ENCODE measurements at places on chromosomes 2 and 18.

DNA sequence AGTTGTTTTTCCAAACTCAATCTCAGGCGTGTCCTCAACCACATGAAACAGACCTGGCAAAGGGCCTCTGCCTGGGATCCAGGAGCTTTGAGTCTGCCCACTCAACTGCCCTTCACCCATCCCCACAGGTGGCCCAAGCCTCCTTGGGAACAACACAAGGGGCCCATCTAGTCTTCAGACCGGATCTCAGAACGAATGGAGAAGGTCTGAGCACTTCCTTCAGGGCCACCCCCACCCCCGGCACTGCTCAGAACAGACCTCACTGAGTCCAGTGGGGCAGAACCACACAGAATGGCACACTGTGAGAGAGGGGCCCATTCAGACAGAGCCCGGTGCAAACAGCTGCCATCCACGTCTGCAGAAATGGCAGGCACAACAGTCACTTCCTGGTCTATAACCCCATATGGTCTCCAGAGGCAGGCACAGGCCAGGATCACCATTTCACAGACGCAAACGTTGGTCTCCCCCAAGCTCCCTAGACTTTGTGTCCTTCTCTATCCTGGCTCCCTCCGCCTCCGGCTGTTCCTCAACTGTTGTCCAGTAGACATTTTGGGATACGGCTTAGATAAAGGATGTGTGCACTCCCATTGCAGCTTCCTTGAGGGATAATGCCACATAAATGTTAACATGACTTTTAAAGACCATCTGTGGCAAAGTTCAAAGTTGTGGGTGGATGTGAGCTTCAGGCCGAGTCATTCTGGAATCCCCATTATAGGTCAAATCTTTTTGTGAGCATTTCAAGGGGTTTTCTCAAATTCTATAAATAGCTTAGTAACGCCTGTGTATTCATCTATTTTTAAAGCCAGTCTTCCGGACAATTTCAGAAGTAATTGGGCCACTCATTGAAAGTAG is 149.7 kb downstream of the SMAD7 start:
- no peak for DNase-seq

DNA sequence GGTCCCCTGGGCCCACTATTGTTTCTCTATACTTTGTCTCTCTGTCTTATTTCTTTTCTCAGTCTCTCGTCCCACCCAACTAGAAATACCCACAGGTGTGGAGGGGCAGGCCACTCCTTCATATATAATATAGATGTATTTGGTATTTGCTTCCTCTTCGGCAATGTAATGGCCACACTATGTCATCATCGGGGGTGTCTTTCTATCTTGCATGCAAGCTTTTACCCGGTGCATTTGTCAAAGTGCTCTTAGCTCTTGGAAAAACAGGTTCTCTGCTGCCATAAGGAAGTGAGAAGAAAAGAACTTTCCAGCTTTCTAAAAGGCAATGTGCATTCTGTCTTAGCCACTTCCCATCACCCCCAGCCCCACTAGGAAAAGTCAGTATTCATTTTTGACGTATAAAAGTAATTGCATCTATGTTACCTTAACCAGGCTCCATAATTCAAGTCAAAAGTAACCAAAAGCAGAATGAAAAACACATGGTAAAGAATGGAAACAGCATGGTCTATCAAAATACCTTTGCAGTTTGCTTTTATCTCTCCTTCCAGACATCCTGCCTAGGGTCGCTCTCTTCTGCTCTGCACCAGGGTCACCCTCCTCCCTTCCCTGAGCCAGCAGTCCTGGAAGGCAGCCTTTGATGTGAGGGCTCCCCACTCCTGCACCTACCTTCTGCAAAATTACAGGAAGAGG is 27.2 kb upstream of the FHL2 start:
- no peak for DNase-seq

DNA sequence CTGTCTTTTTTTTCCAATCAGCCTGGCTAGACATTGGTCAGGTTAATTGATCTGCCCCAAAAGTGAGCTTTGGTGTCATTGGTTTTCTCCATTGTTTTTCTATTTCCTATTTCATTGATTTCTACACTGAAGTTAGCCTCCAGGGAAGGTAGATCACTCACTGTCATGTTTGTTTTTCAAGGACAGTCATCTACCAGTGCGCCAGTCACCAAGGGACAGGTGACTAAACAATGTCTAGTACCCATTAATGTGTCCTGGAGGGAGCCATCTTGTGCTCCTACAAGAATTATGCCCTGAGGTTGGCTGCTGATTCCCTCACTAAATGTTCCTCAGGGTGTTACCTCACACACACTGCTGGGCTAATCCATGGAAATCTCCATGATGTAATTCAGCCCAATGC is 17.6 kb upstream of the USP40 start:
- no peak for DNase-seq

DNA sequence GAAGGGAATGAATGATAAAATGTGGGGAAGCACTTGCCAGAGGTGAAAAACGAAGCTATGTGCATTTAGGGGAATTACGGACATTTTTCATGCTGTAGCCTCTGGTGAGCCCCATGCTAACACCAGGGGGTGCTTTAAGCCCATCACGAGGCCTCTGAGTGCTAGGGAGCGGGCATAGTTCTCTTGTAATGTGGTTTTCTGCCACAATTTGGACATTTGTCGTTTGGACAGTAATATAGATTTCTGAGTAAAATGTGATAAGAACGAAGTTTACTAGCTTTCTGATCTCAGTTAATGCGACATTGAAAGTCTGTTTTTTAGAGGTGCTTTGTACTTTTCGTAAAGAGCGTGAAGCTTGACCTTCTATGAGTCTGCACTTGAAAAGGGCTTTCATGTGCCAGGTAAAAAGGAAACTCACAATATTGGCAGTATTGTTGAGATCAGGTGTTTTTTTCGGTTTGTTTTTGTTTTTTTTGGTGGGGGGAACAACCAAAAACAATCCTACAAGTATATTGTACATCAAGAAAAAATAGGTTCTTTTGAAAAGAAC is 50.6 kb downstream of the TRAF3IP1 start:
- DNase-seq = peak; percentile 67

DNA sequence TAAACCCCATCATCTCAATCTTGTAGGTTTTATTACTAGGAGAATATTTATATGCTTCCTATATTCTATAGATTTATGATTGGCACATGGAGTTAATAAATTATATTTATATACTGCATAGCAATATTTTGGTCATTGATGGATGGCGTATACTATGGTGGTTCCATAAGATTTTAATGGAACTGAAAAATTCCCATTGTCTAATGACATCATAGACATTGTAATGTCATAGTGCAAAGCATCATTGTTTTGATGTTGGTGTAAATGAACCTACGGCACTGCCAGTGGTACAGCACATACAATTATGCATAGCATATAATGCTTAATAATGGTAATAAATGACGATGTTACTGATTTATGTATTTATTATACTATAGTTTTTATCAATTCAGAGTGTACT is 1135.9 kb downstream of the CNTNAP5 start:
- DNase-seq = no peak

GRCh38 chr2:152694161-152694661 is 23.1 kb downstream of the PRPF40A start:
- peak; percentile 87 for DNase-seq

DNA sequence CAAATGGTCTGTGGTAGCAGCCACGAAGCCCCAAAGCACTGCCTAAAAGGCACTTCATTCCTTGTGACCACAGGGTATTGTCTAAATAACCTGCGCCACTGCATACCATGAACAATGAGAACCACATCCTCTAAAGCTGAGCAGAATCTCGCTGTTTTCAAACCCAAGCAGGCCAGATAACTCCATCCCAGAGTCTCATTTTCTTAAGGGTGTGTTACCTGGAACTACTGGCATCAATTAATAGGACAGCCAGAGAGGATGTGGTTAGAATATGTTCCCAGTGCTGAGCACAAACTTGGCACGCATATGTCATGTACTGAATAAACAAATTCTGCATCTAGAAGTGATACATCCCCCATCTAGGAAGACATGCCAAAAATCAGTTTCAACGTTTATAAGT is 13.0 kb downstream of the VPS4B start:
- no peak for DNase-seq

- DNase-seq = peak; percentile 57
Observed at GRCh38 chr2:179974761-179975160, 32.3 kb downstream of the CWC22 start.

DNA sequence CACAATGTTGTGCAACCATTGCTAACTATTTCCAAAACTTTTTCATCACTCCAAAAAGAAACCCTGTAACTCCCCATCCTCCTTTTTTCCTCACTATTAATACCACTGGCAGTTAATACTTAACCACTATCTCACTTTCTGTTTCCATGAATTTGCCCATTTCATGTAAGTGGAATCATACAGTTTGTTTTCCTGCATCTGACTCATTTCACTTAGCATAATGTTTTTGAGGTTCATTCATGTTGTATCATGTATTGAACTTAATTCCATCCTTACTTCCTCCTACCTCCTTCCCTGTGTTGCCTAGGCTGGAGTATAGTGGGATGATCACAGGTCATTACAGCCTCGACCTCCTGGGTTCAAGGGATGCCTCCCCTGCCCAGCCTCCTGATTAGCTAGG is 68.3 kb downstream of the FAM117B start:
- no peak for DNase-seq

DNA sequence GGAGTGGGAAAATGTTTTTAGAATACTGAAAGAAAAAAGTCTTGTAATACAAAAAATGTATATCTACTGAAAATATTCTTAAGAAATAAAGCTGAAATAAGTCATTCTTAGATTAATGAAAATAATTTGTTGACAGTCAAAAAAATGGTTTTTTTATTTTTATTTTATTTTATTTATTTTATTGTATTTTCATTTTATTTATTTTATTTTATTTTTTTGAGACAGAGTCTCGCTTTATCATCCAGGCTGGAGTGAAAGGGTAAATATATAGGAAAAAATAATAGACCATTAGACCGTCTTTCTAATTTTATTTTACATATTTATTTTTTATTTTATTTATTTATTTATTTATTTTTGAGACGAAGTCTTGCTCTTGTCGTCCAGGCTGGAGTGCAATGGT is 1583.6 kb upstream of the TMEFF2 start:
- DNase-seq = no peak

DNA sequence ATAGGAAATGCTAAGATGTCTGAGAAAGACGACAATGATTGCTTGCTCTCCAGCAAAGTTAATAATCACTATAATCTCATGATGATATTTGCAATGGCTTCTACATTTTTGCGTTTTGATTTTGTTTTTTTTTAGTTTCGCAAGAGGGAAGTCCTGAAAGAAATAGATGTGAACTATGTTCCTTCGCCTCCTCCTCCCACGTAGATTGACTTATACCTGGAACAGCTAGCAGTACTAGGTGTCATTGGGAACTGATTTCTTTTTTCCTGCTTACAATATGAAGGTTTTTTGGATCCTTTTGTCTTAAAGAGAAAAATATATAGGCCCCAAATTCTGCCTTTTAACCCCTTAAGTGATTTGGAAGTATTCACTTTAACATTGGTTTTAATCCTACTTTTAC is 26.7 kb downstream of the ITPRID2 start:
- DNase-seq = no peak
